ENCODE measurements at places on chromosomes 4 and X.

- DNase-seq: no peak
Measured at GRCh38 chr4:78749258-78749971, 26.7 kb upstream of the BMP2K start.

- no peak for DNase-seq
Measured at GRCh38 chrX:111284631-111285293, 14.5 kb upstream of the CAPN6 start.

- no peak for DNase-seq
Measured at GRCh38 chr4:2722033-2722432, 34.1 kb downstream of the TNIP2 start.

DNA sequence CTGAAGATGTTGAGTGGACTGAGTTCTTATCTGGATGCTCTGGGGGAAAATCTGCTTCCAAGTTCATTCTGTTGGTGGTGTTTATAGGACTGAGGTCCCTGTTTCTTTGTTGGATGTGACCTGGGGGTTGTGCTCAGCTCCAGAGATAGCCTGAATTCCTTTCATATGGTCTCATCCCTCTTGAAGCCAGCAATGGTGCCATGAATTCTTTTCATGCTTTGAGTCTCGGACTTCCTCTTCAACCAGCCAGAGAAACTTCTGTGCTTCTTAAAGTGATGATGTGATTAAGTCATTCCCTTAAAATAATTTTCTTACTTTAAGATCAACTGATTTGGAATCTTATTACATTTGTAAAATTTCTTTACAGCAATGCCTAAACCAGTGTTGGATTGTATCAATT, 233.8 kb upstream of the UGT8 start:
- DNase-seq: peak; percentile 58

DNA sequence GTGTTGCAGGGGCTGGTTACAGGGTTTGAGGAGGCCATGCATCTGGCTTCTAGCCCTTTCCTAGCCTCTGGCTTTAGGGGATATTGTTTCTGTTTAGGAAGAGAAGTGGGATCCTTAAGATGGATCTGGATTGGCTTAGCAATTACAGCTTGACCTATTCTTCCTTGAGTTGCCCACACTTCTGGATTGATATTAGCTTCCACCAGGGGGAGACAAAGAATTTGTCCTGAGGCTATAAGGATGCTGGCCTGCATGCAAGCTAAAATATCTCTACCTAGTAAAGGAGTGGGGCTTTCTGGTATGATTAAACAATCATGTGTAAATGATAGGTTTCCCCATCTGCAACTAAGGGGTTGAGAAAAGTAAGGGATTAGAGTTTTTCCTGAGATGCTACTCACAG, 117.2 kb downstream of the TEX13C start:
- DNase-seq: no peak

DNA sequence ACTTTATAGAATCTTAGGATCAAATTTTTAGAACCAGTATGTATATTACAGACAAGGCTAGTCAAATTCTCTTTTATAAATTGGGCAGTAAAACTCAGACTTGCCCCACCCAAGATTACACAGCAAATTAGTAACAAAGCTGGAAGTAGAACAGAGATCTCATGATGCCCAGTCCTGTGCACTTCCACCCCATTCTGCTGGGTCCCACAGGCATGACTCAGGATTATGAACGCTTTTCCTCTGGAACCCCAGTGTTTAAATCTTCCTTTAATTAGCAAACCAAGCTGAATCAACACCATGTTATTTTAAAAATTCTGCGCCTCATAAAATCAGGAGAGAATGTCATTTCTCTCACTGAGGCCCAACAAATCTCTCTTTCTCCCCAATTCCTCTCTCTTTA, 1.5 kb upstream of the IL13RA2 start:
- no peak for DNase-seq

- peak; percentile 64 for DNase-seq
Measured at GRCh38 chr4:165151734-165152133, 39.1 kb upstream of the TMEM192 start.

GRCh38 chr4:18021470-18021719, 160 bp downstream of the LCORL start:
- DNase-seq: peak; percentile 14

GRCh38 chr4:138724530-138724929, 291.1 kb upstream of the NOCT start:
- DNase-seq: no peak

DNA sequence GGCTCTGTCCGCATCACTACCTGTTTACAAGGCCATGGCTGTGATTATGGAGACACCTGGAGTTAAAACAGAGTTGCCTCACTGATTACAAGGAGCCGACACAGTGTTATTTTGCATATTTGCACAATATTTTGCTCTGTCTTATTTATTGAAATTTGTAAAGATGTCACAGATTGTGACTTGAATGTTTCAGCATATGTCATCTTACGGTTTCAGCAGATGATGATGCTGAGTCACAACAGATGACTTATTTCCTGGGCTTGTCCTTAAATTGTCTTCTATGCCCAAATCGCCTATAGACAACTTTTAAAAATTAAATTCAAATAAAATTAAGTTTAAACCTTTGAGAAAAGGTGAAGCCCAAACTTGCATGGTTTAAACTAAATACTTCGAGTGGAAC, 87.1 kb upstream of the INPP4B start:
- DNase-seq: no peak

DNA sequence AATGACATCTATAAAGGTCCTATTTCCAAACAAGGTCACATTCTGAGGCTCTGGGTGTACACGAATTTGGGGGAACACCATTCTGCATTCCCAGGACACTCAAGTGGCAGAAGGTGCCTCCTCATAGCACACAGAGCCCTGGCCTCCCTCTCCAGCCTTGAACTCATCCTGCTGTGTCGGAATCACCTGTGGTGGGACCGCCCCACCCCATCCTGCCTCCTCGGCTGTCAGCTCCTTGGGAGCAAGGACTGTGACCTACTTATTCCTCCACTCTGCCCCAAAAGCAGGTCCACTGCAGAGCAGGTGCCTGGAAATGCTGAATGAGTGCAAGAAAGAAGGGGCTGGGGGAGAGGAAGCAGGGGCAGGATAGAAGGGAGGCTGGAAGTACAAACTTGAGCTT, 33.5 kb downstream of the HTRA3 start:
- no peak for DNase-seq

DNA sequence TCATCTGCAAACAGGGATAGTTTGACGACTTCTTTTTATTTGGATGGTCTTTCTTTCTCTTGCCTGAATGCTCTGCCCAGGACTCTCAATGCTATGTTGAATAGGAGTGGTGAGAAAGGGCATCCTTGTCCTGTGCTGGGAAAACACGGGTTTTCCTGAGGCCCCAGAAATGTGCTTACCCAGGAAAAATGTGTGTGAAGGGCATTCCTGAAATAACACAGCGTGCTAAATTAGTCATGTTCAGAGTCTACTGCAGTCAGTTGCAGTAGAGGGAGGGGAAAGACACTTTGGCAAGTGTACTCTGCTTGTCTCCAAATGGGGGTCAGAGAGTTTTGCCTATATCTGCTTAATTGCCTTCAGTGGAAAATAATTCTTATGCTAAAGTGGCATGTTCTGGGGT, 153.9 kb downstream of the CCNG2 start:
- peak; percentile 13 for DNase-seq

GRCh38 chr4:26568446-26568994, 15.4 kb upstream of the TBC1D19 start:
- peak; percentile 78 for DNase-seq

DNA sequence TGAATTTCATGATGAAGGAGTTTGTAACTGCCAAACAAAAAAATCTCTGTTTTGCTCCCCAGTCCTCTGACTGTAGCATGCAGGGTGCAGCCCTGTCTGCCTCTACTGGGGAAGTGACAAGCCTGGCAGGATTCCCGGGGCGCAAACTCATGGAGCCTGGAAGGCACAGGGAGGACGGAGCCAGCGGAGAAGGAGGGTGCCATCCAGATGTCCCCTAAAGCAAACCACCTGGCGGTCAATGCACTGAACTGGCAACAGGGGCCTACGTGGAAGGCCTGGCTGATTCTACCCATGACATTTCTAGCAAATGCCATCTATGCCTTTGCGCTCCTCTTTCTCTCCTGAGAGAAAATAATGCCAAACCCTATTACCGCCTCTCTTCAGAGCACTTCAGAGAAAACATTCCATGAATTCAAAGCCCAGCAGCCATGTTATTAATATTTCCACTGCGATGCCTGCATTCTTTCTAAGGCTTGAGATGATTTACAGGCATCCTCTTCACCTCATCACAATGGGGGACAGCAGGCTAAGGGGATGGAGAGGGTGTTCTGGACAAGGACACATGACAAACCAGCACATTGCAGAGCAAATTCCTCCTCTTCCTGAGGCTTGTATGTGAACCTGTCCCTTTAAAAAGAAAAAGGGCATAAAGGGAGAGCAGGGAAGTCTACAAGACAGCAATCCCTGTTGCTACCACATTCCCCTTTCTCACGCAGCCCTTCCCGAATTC, 329.3 kb upstream of the NOCT start:
- DNase-seq: no peak

DNA sequence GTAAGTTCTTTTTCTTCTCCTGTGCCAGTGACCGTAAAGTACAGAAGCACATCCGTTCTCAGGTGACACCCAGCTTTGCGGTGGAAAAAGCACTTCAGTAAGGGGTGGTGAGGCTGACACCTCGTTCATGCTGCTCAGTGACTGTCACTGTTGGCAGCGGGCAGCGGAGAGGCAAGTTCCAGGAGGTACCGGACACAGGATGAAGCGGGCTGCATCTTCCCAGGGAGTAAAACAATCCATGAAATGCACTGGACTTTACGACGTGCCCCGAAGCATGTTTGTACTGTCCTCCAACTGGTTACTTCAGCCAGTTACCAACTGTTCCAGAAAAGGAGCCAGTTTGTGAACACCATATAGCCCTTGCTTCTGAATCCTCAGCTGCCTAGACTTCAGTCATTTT, 110.7 kb downstream of the ZNF827 start:
- DNase-seq: no peak

- DNase-seq: no peak
Measured at GRCh38 chrX:129617420-129617819, 37.3 kb downstream of the APLN start.

- no peak for DNase-seq
Measured at GRCh38 chrX:70117738-70118137, 15.5 kb upstream of the IGBP1 start.
